ENCODE measurements at places on chromosomes 2 and 18.

DNA sequence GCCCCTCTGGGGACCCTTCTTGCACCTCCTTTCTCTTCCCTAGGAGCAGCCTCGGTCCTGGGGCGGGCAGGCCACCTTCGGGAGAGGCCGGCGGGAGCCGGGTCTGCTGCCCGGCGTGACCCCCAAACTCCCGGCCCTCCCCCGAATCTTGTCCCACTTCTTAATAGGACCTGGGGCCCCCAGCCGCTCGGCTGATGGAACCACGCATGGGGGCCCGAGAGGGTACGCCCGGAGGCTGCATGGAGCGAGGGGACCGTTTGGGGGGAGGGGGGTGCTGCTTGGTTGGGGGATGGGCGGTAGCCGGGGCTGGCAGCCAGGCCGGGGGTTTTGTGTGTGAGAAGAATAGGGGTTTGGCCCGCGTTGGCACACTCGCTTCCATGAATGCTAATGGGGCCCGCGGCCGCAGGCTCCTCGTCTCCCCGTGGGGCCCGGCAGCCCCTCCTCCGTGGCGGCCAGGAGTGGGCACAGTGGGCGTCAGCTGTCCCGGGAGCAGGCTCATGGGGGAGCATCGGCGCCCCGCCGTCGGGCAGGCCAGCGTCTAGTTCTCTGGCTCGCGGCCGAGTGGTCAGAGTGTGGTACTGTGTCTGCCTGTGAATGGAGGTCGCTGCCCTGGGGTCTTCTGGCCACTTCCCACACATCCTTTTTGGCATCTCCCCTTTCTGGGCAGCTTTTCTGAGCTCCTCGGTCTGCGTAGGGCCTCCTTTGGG lies 1.0 kb downstream of the GAREM2 start:
- DNase-seq = no peak

- no peak for DNase-seq
Measured at GRCh38 chr2:183610724-183611123, 486.5 kb downstream of the NUP35 start.

- DNase-seq = no peak
Measured at GRCh38 chr2:20361893-20362292, 11.2 kb upstream of the PUM2 start.

GRCh38 chr2:49931241-49931640 lies 776.9 kb upstream of the FSHR start:
- no peak for DNase-seq

GRCh38 chr18:63617049-63617914 lies 26.8 kb downstream of the SERPINB4 start:
- peak; percentile 85 for DNase-seq

GRCh38 chr2:39380525-39381150 lies 56.4 kb downstream of the MAP4K3 start:
- no peak for DNase-seq

- DNase-seq = no peak
Measured at GRCh38 chr2:71370015-71370414, 38.4 kb downstream of the ZNF638 start.

DNA sequence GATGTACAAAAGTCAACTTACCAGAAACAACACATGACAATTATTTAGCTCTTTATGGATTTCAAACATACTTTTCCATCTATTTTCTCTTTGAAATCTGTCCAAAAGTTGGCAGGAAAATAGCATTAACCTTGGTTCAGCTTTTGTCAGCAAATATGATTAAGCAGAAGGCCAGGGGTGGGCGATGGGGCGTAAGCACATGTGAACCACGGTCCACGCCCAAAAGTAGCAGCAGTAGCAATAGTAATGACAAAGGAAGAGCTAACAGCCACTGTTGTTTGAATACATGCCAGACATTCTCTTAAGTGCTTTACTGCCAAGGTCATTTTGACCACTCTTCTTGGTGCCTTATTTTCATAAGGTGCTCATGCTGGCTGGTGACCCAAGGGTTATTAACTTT lies 73.5 kb downstream of the ANTXR1 start:
- DNase-seq = no peak

GRCh38 chr2:30234180-30234971 lies 3.0 kb downstream of the LBH start:
- no peak for DNase-seq

DNA sequence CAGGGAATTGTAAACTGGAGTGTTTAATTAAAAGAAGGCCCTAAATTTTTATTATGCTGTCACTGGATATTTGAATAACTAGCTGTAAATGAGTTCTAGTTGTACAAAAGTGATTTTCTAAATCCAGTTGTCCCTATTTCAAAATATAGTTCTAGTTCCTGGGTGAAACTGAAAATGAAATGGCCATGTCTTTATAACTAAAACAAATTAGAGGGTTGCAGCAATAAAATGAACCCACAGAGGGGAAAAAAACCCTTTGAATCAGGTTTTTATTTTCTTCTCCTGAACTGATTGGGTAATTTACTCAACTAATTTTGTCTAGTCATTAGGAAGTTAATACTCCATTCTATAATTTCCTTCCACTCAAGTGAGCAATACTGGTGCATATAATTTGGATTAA lies 55.6 kb upstream of the MAP4K3 start:
- no peak for DNase-seq

DNA sequence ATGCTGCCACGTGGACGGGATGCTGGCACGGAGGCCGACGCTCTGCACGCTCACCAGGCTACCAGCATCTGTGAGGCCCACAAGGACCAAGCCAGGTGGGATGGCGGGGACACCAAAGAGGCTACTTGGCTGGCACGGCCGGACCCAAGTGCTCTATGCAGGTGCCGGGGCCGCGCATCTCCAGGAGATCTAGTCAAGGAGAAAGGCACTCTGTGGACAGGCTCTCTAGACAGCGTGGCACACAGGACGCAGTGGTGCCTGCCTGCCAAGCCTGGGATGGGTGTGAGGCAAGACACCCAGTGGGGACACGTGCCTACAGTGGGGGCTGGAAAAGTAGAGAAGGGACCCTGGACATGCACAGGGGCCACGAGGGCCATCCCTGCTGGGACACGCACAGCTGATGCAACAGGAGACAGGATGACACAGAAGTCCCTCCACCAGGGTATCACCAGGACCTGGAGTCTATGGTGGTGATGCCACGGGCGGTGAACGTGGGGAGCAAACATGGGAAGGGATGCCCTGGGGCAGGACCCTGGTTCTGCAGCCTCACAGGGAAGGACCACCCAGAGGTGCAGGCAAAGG lies 28.5 kb downstream of the ZNF516 start:
- no peak for DNase-seq

GRCh38 chr2:135948642-135949355 lies 36.6 kb downstream of the DARS1 start:
- no peak for DNase-seq

DNA sequence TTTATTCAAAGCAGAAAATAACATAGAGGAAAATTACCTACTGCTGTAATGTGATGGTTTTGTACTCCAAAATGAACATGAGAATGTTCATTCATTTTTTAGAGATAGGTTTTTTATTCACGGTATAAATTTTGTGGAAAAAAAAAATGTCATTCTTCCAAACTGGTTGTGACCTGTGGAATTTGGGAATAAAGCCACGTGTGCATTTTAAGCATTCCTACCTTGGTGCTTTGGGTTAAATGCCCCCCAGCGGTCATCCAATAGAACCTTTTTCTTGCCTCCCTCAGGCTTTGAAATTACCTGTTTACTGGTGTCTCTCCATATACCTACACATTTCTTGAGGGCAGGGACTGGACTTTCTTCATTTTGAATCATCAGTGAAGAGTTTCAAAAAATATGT lies 740.7 kb downstream of the DPP10 start:
- DNase-seq = no peak

DNA sequence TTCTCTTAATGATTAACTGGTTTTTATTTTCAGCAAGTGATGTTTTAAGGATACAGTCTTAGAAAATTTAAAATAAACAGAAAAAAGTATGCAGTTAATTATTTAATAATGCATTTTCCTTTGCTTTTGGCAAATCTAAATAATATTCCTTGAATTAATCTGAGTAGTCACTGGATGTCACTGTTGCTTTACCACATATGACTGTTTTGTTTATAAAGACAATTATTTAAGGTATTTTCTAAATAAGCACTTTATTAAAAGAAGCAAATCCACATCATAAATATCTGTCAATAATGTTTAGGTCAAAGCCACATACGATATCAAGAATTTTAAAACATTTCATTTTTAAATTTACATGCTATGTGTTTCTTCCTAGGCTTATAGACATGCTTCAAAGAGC lies 40.6 kb upstream of the TFPI start:
- no peak for DNase-seq

GRCh38 chr2:142130111-142131009 lies 456 bp downstream of the LRP1B start:
- DNase-seq = peak; percentile 42

- DNase-seq = no peak
Measured at GRCh38 chr2:140269000-140269399, 1488.8 kb upstream of the NXPH2 start.

DNA sequence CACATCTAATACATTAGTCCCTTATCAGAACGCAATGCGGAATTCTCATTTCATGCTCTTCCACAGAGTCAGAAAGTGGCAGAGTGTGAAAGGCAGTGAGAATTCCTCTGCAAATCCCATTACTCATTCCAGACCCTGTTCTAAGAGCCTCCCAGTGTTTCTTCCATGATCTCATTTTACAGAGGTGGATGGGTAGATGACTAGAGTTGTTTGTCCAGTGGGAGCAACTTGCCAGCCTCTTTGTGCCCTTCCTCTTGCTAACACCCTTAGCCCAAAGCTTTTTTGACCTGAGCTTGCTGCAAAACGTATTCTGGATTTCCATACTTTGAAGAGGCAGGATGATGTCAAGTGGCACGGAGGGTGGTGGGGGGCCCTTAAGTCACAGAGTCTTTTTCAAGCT lies 467.7 kb upstream of the RGPD4 start:
- no peak for DNase-seq

- DNase-seq = no peak
Measured at GRCh38 chr2:158484892-158485556, 28.3 kb downstream of the PKP4 start.

Data from COR-L47 (cell line).